NCI-H510A (cell line): ENCODE measurements at places on chromosomes 1 and 21.
A peak's percentile ranks its signal among the peaks of the same experiment; 100 is the strongest.

GRCh38 chr1:165284454-165284853, 72.1 kb downstream of the LMX1A start:
- DNase-seq, result no peak

- DNase-seq, result no peak
Observed at GRCh38 chr1:180243517-180244221, 13.6 kb downstream of the LHX4 start.

DNA sequence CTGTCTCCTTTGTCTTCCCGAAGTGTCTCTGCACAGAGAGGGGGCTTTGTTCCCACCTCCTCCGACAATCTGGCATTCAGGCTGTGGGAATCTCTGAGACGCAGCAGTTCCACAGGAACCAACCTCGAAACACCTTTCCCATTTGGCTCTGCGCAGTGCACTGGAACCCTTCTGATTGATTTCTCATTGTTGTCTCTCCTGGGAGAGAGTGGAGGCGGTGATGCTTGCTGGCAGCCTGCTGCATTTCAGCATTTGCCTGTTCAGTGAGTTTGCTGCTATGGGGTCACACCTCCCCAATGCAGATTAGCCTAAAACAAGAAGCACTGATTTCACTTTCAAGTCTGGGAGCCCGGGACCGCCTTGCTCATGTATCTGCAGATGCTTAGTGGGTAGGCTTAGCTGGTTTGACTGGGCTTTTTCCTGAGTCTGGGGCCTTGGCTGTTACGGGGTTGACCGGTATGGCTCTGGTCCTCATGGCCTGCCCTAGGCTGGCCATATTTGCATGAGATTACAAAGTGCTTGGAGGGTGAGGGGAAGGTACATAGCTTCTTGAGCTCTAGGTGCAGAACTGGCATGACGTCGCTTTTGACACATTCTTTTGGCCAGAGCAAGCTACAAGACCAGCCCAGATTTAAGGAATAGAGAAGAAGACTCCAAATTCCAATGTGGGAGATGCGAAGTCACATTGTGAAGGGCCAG, 695.3 kb downstream of the PTPRU start:
- DNase-seq, result no peak

- no peak for DNase-seq
Observed at GRCh38 chr1:152495066-152495675, 15.4 kb upstream of the LCE5A start.

GRCh38 chr1:24403806-24404205, 9.8 kb downstream of the STPG1 start:
- no peak for DNase-seq

- peak; percentile 70 for DNase-seq
Observed at GRCh38 chr1:84301004-84301784, at the start of gene SAMD13. SAMD13 (plus strand) TSS chr1:84301708; CDS start chr1:84303235, 1,527 bp downstream.

DNA sequence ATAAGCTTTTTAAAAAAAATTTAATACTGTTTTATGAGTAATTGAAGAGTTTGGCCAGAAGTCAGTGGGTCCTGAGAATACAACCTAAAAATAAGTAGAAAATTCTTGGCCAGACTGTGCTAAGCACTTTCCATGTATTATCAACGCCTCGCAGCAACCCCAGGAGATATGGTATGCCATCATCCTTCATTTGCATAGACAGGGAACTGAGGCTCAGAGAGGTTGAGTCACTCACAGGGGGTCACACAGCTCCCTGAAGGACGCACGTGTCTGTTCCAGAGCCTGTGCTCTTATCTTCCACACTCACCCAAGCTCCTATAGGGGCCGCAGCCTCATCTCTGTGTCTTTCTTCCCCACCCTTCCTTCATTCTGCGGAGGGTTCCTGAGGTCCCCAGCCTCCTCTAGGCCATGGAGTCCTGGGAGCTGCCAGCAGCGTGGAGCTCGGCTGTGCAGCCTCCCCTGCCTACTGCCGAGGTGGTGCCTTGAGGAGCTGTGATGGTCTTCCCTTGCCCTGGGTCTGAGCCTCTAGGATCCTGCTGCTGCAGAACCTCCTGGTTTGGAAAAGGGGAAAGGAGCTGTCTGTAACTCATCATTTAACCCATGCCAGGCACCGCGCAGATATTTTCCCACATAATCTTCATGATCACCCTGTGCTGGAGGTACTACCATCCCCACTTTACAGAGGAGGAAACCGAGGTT, 30.3 kb upstream of the ECE1 start:
- DNase-seq, result no peak

DNA sequence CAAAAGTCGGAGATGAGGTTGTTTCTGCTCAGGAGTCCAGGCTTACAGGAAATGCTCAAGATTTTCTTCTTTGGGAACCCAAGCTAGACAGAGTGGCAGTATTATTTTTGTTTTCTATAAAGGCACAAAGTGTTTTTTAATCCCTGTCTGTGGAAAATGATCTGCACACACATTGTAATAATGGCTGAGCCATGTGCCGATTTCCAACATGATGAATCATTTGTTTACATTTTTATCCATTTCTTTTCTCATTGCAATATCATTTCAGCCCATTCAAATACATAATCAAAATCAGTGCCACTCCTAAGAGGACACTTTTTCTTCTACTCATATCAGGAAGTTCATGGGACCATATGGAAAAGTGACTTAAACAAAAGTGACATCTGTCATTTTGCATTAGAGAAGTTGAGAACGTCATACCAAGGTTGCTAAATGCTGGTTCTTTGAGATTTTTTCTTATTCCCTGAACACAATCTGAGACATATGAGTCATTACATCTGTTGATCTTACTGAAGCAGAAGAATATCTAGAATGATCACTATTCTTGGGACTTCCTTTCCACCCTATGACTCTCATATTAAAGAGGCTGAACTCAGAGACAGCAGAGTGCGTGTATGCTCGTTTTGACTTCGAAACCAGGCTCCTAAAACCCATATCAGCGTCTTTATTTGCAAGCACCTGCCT, 44.9 kb downstream of the ACTA1 start:
- DNase-seq, result no peak

- DNase-seq, result no peak
Observed at GRCh38 chr21:34878940-34879339, 170.2 kb downstream of the RUNX1 start.

GRCh38 chr1:224866940-224867339, 62.5 kb upstream of the DNAH14 start:
- DNase-seq, result no peak

GRCh38 chr1:81345110-81345509, 455.6 kb upstream of the ADGRL2 start:
- DNase-seq, result no peak

GRCh38 chr1:198811449-198811848, 172.6 kb downstream of the PTPRC start:
- no peak for DNase-seq

DNA sequence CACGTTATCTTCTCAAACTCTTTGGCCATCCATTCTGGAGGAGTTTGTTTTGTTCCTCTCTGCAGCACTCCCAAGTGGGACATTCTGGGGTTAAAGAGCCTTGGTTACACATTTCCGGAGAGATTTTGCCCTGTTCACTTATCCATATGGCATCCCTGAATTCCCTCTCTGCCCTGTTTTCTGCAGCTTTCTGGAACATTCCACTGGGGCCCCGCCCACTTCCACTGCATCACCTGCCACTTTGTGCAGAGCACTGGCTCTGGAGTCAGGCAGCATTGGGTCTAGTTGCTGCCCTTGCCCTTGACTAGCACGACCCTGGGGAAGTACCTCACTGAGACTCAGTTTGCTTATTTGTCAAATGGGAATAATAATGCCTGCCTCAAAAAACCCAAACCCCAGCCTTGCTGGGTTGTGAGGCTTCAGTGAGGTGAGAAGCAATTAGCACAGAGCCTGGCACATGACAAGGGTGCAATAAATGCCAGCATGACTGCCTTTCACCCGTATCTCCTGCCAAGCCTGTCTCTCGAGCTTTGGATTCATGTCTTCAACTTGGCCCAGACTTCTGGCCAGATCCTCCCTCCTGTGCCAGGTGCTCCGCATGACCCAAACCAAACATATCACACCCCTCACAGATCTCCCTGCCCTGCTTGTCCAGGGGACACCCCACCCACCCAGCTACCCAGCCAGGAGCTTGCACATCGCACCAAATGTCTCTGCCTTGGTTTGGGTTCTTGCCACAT, 38.3 kb downstream of the IL6R start:
- no peak for DNase-seq

DNA sequence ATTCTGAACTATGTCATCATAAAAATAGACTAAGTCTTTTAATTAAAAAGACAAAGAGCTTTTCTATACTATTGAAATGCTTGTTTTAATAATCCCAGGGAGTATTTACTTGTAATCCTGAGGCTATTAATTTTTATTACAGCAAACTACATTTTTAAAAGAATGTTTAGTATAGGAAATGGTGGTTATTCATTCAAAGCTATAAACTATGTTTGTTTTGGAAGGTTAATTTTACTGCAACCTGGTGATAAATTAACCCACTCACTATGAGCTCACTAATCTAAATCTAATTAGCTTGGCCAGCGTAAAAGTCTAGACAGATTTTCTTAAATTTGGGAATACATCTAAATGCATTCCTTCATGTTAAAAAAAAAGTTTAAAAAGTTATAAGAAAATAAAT, 13.8 kb upstream of the EYA3 start:
- no peak for DNase-seq

GRCh38 chr1:6465461-6466005, 440 bp downstream of the TNFRSF25 start:
- DNase-seq, result peak; percentile 81

GRCh38 chr1:221724931-221725605, 16.8 kb downstream of the DUSP10 start:
- no peak for DNase-seq

DNA sequence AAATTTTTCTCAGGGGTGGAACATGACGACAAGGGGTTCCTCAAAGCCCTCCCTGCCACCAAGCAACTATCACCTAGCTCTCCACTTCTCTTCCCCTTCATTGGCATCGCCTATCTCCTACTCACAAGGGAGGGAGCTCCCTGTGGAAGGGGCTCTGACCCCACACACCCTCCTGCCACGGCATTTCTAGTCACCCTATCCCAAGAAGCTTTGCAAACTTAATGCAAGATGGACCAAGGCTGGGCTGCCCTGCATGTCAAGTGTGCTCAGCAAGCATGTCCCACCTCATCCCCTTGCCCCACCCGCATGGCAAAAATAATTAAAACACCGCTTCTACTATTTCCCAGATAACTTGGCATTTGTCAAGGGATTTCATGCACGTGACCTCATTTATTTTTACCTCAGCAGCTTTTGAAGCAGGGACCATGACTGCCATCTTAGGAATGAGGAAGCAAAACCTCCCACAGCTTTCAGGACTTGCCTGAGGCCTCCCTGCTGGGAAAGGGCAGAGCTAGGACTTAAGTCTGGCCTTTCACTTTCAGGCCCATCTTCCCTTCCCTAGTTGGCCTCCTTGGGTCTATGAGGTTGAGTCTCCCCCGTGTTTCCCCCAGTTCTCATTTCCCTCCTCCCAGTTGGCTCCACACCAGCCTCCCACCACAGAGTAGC, 161.3 kb downstream of the TSEN15 start:
- DNase-seq, result no peak

- no peak for DNase-seq
Observed at GRCh38 chr1:234669499-234669898, 59.5 kb upstream of the IRF2BP2 start.

- no peak for DNase-seq
Observed at GRCh38 chr1:219712506-219712905, 99.6 kb upstream of the ZC3H11B start.
